Hematopoietic multipotent progenitor cell treated with erythropoietin and hydrocortisone succinate and interleukin-3 and kit ligand, for 6 days (in vitro differentiated cells): ENCODE measurements at places on chromosomes 4 and X.

- no peak for DNase-seq
Observed at GRCh38 chr4:6293097-6293445, 23.4 kb downstream of the WFS1 start.

- peak; percentile 2 for DNase-seq
Observed at GRCh38 chr4:180947425-180947824, 1295.8 kb upstream of the TENM3 start.

DNA sequence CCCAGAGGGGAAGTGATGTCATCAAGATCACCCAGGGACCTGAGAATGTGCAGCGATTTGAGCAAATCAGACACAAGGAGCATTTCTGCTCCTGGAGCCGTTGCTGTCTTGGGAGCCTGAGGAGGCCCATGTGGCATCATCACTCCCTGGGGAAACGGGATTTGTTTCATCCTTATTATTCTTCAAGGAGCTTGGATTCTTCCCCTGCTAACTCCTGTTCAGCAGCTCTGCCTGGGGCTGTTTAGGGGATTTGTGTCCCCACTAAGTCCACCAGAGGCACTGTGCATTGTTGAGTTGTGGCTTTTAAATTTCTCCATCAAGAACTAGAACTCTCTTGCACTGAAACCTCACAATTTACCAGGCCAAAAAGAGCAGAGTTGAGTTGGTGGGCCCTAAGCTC, 104.2 kb upstream of the MSX1 start:
- DNase-seq, result no peak

DNA sequence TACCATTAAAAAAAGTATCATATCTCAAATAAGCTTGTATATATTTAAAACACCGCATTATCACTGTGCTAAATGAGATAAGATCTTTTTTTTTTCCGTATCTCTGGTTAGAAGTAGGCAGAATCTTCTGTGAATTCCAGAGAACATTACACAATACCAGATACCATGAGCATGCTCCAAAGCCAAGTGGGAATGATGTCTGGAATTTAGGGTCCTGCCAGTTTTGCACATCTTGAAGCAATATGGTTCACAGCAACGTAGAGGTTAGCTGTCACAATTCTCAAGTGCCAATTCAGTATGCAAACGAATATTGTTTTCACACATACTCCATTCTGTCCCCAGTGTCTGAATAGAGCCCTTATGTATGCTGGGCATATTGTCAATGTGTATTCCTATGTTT, 127.5 kb upstream of the NEIL3 start:
- DNase-seq, result no peak

- peak; percentile 52 for DNase-seq
Observed at GRCh38 chr4:1711571-1712215, 426 bp downstream of the SLBP start.

DNA sequence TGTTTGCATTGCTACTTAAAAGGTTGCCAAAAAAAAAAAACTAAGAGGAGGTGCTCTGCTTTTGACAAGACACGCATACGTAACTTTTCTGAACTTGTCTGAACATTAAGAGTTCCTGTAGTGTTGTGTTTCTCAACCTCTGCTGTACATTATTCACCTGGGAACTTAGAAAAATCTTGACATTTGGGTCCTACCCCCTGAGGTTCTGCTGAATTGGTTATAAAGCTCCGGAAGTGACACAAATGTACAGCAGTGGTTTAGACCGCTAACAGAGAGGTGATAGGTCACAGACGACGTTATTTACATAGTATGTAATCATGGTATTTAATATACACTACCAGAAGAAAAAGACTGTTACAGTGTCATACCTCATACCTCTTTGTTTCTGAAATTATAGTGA, 61.1 kb downstream of the CPEB2 start:
- no peak for DNase-seq

- DNase-seq, result no peak
Observed at GRCh38 chr4:111330786-111331185, 707.9 kb upstream of the PITX2 start.

DNA sequence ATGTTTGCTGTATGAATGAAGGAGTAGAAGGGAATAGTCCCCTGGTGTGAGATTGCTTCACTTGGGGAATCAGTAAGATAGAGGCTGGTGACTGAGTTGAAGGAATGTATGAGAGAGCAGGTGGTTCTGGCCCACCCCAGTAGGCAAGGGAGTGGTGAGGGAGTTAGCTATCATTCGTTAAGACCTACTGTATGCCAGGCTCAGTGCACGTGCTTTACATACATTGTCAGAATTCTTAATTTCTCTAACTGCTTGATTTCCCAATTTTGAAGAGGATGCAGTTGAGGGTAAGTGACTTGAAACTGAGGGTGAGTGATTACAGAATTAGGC, 700 bp downstream of the VMA21 start:
- peak; percentile 48 for DNase-seq

- no peak for DNase-seq
Observed at GRCh38 chrX:8049827-8050226, 121.2 kb downstream of the VCX2 start.

DNA sequence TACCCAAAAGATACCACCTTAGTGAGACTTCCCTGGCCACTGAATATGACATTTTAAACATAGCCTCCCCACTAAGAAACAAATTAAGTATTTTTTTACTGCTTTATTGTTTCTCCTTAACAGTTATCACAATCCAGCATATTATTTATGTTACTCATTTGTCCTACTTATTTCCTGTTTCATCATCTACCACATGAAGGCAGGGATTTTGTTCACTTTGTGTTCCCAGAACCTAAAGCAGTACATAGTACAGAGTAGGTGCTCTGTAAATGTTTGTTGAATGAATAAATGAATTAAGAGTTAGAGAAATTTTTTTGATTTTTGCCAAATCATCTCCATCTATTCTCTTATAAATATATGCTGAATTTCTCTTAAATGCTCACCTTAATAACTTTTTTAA, 318.4 kb upstream of the GIMD1 start:
- no peak for DNase-seq

DNA sequence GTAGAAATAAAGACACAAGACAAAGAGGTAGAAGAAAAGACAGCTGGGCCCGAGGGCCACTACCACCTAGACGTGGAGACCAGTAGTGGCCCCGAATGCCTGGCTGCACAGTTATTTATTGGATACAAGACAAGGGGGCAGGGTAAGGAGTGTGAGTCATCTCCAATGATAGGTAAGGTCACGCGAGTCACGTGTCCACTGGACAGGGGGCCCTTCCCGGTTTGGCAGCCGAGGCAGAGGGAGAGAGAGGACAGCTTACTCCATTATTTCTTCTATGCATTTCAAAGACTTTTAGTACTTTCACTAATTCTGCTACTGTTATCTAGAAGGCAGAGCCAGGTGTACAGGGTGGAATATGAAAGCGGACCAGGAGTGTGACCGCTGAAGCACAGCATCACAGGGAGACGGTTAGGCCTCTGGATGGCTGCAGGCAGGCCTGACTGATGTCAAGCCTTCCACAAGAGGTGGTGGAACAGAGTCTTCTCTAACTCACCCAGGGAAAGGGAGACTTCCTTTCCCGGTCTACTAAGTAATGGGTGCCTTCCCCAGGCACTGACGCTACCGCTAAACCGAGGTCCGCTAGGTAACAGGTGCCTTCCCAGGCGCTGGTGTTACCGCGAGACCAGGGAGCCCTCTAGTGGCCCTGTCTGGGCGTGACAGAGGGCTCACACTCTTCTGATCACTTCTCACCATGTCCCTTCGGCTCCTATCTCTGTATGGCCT, 44.9 kb downstream of the ZBTB49 start:
- DNase-seq, result peak; percentile 87

DNA sequence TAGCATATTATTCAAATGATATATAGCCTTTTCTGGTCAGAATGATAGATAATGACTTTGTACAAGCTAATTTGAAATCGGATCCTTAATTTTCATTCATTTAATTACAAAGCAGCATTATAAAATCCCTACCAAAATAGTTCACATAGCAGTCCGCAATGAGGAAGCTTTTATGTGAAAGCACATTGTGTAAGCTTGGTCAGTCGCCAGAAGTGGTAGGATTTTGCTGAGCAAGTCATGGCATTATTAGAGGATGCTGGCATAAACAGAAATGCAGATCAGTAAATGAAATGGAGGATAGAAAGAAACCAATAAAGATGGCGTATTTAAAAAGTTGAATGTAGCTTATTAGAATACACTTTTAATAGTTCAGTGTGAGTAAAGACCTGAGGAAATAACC, 93.2 kb upstream of the DIAPH2 start:
- DNase-seq, result peak; percentile 1

DNA sequence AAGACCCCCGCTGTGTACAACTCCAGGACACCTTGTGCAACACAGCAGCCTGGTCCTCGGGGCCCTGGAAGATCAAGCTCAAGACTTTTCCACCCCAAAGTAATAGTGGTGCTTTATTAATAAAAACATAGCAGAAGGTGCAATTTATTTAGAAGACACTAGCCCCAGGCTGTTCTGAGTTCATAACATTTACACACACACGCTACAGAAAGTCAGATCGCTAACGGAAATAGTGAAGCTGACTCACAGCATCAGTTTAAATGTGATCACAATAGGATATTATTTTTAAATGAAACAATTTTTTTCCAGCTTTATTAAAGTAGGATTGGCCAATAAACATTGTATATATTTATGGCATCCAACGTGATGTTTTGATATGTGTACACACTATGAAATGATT, 141.0 kb downstream of the STK32B start:
- no peak for DNase-seq

DNA sequence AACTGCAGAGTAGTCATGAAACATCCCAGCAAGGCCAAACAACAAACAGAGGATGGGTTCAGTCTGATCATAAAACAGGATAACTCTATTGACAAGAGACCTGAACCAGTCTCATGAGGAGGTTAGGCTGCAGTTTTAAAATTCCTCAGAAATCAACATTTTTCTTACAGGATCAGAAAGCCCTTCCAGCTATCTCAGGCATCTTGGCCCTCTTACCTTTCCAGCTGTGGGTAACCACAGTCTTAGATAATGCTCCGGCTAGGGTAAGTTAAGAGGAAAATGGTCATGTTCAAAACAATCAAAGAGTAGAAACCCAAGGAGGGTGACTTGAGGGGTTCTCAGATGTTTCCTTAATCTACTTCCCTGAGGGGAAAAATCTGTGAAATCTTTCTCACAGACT, 5.1 kb downstream of the CTSO start:
- no peak for DNase-seq

- peak; percentile 47 for DNase-seq
Observed at GRCh38 chrX:115650916-115651315, 89.9 kb downstream of the PLS3 start.

- DNase-seq, result no peak
Observed at GRCh38 chr4:26086621-26087441, 172.8 kb downstream of the SMIM20 start.

- no peak for DNase-seq
Observed at GRCh38 chr4:182245541-182246215, 2.5 kb downstream of the TENM3 start.

- DNase-seq, result peak; percentile 86
Observed at GRCh38 chrX:11464836-11465463, 171.7 kb downstream of the AMELX start.

DNA sequence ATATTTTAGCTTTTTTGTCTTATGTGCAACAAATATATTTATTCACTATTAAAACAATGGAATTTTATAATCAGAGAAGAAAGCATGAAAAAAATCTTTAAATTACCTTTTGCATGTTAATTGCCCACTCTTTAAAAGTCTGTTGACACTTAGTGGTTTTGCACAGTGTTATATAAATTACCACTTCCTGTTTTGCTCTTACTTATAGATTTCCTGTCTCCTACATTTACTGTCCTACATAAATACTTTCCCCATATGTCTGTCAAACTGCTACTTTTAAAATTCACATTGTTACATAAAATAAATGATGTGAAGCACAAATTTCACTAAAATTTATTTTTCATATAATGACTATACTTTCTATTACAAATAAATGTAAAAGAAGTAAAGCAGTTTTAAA, 161.1 kb upstream of the NDST4 start:
- peak; percentile 42 for DNase-seq

DNA sequence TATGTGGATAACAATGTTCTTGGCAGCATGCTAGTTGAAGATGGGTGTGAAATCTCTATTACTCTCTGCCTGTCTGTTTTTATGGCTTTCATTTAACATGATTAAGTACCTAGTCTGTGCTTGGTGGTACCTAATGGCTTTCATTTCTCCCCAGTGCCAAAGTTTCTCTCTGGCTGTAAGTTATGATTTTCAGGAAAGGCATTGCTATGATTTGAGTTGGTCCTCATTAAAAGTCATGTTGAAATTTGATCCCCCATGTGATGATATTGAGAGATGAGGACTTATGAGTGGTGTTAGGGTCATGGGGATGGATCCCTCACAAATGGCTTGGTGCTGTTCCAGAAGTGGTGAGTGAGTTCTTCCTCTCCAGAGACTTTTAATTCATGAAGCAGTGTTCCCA, 162.4 kb upstream of the IL15 start:
- no peak for DNase-seq

GRCh38 chr4:128516301-128516969, 228.8 kb upstream of the PGRMC2 start:
- peak; percentile 26 for DNase-seq

- no peak for DNase-seq
Observed at GRCh38 chr4:140038031-140038533, 115.9 kb downstream of the MAML3 start.

GRCh38 chr4:137345597-137345996, 186.7 kb downstream of the PCDH18 start:
- DNase-seq, result no peak

DNA sequence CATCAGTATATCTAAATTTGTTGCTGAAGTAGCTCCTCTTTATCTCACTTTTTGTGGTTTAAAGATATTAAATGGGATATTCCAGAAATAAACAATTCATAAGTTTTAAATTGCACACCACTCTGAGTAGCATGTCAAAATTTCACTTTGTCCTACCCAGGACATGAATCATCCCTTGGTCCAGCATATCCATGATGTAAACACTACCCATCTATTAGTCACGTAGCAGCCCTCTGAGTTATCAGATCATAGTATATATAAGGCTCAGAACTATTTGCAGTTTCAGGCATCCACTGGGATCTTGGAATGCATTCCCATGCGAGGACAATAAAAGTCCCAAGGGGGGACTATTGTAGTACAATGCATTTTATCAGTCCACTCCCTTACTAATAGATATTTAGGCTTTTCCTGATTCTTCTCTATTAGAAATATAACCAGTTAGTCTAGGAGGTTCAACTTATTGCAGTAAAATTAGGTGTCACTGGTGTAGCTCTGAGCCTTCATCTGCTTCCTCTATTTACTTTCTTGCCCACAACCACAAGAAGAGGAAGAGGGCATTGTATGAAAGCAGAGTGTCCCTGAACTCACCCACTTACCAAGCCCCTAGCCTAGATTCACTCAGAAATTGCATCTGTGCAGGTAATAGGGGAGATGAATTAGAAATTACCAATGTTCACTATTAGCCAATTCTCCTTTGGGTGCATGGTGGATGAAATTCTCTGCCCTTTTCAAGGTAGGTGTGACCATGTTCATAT, 409.8 kb upstream of the GALNT7 start:
- peak; percentile 28 for DNase-seq

GRCh38 chr4:41320278-41320677, 63.5 kb downstream of the UCHL1 start:
- DNase-seq, result no peak

DNA sequence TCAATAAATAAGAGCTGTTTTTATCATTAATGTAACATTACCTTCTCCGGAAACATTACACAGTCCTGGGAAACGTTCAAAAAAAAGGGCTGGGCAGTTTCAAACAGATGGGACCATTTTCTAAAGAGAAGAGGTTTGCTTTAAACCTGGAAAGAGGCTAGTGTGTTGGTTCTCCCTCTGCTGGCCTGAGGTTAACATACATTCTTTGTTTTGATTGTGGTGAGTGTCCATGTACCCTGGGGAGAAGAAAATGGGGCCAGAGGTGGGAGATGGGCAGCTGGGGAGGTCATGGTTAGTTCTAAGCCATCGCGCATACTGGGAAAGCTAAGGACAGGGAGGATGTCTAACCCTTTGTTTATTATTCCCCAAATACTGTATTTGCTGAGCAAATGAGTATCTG, 194.7 kb downstream of the CPEB2 start:
- peak; percentile 7 for DNase-seq
